CD4-positive, alpha-beta T cell treated with Interleukin-4 for 4 hours (primary cell): ENCODE measurements at places on chromosomes 6 and 20.

GRCh38 chr20:45322952-45323383 lies 14.9 kb upstream of the MATN4 start:
- peak; percentile 16 for DNase-seq

- DNase-seq: no peak
Measured at GRCh38 chr6:125749865-125750691, 646 bp downstream of the HEY2 start.

DNA sequence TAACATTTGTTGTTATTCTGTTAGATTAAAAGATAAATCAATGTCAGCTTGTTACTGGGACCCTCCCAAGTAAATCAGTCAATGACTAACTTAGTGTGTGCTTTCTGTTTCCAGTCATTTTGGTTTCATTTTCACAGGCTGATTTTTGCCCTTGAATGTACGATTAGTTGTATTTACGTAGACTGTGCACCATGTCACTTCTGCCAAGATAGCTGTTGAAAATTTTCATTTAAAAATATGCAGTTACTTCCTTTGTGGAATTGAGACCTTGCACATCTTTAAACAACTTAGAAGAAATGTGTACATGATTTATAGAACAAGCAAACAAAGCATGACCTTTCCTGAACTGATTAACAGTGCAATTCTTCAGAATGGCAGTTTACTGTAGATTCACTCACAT lies 944.8 kb upstream of the CITED2 start:
- DNase-seq: no peak

DNA sequence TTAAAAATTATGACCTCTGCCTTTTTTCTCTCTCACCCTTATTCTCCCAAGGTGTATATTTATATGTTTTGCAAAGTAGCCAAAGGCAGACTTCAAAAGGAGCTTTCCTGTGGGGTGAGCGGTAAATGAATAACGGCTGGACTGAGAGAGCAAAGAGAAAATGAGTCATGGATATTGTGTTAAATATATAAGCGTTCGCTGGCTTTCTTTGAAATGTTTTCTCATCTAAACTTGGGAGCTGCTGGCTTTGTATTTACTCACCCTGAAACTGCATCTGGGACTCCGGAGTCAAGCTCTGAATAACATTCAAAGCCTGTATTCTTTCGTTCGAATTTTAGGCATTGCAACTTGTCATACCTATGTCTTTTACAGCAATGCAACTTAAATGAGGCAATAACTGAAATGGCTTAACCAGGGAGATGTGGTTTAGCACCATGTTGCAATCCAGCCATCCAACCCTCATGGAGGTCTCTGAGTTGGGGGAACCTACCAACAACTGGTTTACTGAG lies 32.0 kb downstream of the ATXN1 start:
- DNase-seq: peak; percentile 13

DNA sequence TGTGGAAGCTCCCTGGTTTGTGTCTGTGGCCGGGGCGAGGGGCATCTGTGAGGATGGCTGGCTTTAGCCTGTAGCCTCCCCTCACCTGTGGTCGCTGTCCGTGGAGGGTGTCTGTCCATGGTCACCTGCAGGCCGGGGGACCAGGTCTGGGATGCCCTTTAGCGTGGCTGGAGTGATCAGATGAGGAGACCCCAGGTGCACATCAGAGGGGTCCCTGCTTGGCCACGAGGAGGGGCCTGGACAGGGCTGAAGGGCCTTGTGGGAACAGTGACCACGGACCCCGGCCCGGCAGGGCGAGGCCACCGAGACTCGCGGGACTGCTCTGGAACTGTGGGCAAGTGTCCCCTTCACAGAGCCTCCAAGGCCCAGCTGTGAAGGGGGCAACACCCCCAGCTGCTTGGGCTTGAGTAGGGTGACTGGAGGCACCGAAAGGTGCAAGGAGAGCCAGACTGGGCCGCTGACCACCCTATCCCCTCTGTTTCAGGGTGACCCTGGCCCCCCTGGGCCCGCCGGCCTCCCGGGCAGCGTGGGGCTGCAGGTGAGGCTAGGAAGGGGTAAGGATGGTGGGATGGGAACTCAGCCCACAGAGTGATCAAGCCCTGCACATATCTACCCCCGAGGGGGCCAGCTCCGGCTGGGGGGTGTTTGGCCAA lies 8.6 kb downstream of the COL9A3 start:
- no peak for DNase-seq

GRCh38 chr6:56445818-56446217 lies 196.9 kb downstream of the DST start:
- DNase-seq: no peak

DNA sequence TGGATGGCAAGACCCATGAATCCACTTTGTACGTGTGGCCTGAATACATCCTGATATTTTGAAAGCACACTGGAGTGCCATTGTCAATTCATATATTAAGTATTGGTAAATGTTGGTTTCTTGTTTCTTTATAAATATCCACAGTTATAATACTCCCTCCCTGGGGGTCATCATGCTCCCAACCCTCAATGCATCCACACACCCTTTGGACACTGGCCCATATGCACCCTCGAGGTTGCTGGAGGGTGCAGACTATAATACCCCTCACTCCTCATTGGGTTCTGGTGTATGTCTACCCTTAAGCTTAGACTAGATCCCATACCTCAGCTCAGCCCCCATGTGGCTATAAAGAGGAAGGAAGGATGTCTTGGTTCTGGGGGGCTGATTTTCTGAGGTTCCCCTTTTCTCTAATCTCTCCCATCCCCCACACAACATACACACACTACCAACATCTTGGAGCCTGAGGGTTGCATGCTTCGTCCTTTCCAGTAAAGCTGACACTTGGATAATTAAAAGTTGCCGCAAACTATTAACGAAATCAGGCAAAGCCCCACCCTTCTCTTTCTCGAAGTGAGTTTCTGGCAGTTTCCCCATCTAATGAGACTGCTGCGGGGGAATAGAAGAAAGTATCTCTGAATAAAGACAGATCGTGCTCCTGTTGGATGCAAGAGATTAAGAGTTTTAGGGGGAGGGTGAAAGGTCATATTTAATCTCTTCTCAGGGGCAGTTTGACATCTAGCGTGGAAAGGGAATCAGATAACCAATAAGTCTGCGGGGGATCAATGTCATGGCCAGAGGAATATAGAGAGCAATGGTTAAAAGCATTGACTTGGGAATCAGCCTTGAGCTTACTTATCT lies 7.4 kb downstream of the PIM1 start:
- DNase-seq: no peak

DNA sequence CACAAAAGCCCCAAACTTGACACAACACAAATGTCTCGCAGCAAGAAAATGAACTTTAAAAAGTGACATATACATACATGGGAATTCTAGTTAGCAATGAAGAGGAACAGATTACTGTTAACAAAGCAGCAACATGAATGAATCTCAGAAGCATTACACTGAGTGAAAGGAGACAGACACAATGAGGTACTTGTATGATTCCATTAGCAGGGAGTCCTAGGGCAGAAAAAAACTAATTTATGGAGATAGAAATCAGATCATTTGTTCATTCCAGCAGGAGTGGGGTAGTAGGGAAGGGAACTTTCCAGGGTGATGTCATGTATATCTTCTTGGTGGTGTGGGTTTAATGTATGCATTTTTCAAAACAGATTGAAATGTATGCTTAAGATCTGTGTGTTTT lies 524.4 kb downstream of the KIF16B start:
- DNase-seq: no peak
